NCI-H774 (cell line): ENCODE measurements at places on chromosomes 3 and 15.

- no peak for DNase-seq
These were observed 24.2 kb downstream of the PXYLP1 start for GRCh38 chr3:141255846-141256261.

- no peak for DNase-seq
These were observed 6.6 kb upstream of the GPR171 start for GRCh38 chr3:151209654-151210053.

DNA sequence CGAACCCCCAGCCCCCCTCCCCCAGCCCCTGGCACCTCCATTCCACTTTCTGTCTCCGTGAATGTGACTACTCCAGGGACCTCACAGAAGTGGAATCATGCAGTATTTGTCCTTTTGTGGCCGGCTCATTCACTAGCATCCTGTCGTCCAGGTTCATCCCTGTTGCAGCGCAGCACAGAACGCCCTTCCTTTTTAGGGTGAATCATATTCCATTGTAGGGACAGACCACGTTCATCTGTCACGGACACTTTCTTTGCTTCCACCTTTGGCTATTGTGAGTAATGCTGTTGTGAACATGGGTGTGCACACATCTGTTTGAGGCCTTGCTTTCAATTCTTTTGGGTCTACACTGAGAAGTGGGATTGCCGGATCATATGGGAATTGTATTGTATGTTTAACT lies 148.9 kb upstream of the IQSEC1 start:
- no peak for DNase-seq

DNA sequence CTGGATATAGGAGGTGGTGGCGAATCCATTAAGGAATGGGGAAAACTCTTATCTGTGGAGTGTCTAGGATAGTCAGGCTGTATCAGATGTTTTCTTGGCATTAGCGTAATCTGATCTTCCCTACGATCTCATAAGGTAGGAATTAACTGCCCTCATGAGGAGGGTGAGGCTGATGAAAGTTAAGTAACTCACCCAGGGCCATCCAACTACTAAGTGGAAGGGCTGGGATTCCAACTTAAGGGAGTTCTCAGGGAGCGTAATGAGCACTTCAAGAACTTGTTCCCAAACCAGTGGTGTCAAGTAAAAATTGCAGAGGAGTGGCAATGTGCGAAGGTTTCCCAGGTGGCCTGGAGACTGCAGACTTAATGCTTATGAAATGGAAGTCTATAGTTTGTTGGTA lies 55.9 kb upstream of the OSBPL11 start:
- DNase-seq = no peak

- no peak for DNase-seq
These were observed 192.1 kb downstream of the PDZRN3 start for GRCh38 chr3:73432706-73433032.

DNA sequence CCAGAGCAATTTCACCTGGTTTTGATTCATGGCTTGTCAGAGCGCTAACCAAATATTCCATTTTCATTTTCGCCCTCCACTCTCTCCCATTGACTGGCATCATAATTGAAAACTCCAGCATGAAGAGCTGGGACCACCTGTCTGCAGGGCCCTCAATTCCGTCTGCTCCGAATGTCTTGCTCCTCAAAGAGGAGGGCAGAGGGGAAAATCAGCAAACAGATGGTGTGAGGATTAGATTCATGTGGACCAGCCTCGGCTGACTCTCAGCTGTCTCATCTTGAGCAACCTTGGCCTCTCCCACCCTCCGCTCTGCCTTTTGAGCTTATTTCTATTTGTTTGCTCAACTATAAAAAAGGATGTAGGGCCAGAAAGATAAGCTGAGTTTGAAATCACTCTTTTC lies 512.2 kb upstream of the PPP2R3A start:
- DNase-seq = no peak

- DNase-seq = no peak
These were observed 13.8 kb downstream of the XIRP1 start for GRCh38 chr3:39178553-39178952.

GRCh38 chr3:125192190-125193035 lies 20.1 kb downstream of the SLC12A8 start:
- DNase-seq = no peak

- no peak for DNase-seq
These were observed 75.7 kb upstream of the KLHL25 start for GRCh38 chr15:85870216-85871014.

DNA sequence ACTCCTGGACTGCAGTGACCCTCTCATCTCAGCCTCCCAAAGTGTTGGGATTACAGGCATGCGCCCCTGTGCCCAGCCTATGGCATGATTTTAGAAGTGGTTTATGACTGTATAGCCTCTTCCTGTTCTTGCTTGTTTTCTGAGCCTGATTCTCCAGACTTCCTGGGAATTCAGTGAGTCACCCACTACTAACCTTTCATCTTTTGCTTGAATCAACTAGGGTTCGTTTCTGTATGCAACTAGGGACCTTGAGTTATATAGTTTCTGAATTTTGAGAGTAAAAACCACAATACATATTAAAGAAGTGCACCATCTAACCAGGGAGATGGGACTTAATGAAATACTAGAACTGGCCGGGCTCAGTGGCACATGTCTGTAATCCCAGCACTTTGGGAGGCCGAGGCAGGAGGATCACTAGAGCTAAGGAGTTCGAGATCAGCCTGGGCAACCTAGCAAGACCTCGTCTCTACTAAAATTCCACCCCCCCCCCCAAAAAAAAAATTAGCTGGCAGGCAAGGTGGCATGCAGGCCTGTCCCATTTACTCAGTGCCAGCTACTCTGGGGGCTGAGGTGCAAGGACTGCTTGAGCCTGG lies 76.0 kb downstream of the ZNF609 start:
- no peak for DNase-seq
